ENCODE measurements at places on chromosomes 7 and 10. TPM values are rescaled to one million over a fixed set of nuclear protein-coding genes. Genes with fewer than 3 reads are reported as not detected.

Gene ASAH2
- 2.4 TPM for total RNA-seq

Gene STOX1
- 0.12 TPM for total RNA-seq

Gene HPSE2
- not detected for total RNA-seq

Gene ICA1
- 8.0 TPM for total RNA-seq

Gene FAM25G
- total RNA-seq: not detected

Gene EPHB6
- total RNA-seq: 15.7 TPM

Gene CCL24
- not detected for total RNA-seq

Gene KAZALD1
- 9.6 TPM for total RNA-seq

DNA sequence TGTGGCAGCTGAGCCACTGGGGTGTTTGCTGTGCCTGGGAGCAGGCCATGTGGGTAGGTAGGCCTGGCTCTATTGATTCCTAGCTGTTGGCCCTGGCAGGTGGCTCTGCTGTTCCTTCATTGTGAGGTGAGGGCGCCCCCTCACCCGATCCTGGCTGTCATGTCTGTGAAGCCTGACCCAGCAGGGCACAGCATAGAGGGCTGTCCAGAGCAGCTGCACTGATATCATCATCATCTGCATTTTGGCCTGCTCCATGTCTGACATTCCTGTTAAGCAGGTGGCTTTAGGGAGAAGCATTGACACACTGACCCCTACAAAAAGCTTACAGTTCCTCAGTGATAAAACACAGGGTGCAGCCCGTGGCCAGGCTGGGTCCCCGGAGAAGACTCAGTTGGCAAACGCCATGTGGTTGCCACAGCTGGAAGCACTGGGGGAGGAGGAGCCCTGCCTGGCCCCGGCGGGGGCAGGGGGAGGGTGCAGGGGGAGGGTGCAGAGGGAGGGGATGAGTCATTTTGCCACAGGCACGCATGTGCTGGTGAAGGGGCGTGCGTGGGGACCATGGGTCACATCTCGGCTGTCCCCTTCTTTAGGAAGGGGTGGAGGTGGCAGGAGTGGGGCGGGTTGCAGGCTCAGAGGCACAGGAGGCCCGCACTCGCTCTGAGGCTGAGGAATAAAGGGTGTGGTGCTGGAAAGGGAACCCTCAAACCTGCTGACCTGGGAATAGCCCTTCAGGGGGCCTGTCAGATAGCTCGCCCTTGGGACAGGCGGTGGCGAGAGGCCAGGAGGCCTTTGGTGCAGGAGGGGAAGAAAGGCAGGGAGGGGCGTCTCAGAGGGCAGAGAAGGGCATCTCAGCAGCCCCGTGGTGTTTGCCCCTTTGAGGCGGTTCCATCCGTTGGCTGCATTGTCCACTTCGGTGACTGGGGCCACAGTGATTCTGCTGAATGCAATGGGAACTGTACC is 31.6 kb downstream of the IKZF1 start:
- H3K4me1 ChIP-seq: no peaks in the 10 kb centered on the region
- no peak overlapping the region for H3K4me3 ChIP-seq
- no peaks in the 10 kb centered on the region for H3K36me3 ChIP-seq
- no peaks in the 10 kb centered on the region for H3K27me3 ChIP-seq

- DNase-seq: no peak
- no peak overlapping the region for H3K4me3 ChIP-seq
- H3K36me3 ChIP-seq: no peaks in the 10 kb centered on the region
- no peaks in the 10 kb centered on the region for H3K27me3 ChIP-seq
These were observed 101.7 kb downstream of the MGMT start for GRCh38 chr10:129568583-129569344.

DNA sequence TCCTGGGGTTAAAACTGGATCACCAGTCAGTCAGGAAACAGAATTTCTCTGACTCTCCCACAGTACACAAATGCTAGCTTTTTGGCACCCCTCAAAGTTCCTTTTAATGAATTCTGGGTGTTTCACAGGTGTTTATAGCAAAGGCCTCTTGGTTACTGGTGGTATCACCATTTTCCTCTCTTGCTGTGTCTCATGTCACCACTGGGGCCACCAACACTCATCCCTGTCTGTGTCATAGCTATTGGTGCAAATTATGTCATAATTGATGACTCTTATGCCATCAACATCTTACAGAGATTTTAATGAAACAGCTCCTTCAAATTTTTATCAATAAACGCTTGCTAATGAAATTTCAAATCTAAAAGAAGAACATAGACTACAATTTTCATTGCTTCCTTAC is 27.7 kb upstream of the OSBPL3 start:
- DNase-seq: no peak
- no peak overlapping the region for H3K27ac ChIP-seq
- no peaks in the 10 kb centered on the region for H3K36me3 ChIP-seq
- H3K4me3 ChIP-seq: no peak overlapping the region
- no peaks in the 10 kb centered on the region for H3K27me3 ChIP-seq

GRCh38 chr7:106643216-106644000 is 17.6 kb downstream of the CCDC71L start:
- no peak overlapping the region for H3K4me3 ChIP-seq
- no peak for DNase-seq
- H3K36me3 ChIP-seq: no peaks in the 10 kb centered on the region
- H3K27ac ChIP-seq: no peak overlapping the region
- H3K27me3 ChIP-seq: no peaks in the 10 kb centered on the region
- no peaks in the 10 kb centered on the region for H3K4me1 ChIP-seq

DNA sequence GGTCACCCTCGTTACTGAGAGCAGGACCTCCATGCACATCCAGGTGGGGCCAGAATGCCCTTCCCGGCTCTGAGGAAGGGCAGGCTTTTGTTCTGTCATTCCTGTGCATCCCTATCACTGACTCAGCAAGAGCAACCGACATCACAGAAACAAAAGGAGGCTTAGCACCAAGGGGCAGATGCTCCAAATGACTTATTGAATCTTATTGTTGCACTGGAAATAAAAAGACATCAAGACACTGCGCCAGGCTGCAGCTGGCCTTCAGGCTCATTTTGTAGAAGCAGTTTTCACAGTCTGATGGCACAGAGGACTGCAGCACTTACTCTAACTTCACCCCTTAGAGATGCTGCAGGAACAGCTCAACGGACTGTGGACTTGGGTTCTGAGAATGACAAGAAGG is 126.4 kb downstream of the PAXIP1 start:
- H3K27me3 ChIP-seq: peaks cover 2% of the 10 kb centered on the region
- no peaks in the 10 kb centered on the region for H3K36me3 ChIP-seq
- no peak overlapping the region for H3K27ac ChIP-seq

DNA sequence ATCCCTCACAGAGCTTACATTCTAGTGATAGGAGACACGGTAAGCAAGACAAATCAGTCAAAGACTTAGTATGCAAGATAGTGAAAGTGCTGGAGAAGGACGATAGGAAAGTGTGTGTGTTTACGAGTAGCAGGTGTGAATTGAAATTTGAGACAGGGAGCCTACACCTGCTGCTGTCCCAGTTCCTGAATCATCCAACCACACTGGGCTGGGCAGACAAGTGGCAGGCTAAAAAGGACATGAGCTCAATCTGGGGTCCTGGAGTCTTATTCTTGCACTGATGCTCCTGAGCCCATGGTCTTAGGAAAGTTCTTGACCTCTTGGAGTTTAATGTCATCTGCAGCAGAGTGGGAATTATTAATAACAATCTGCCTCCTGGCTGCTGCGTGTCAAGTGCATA is 16.2 kb downstream of the RBP3 start:
- H3K4me1 ChIP-seq: no peaks in the 10 kb centered on the region
- H3K36me3 ChIP-seq: no peaks in the 10 kb centered on the region
- DNase-seq: no peak

GRCh38 chr10:78357141-78358063 is 323.7 kb downstream of the RPS24 start:
- H3K27ac ChIP-seq: no peak overlapping the region
- no peak for DNase-seq
- no peaks in the 10 kb centered on the region for H3K36me3 ChIP-seq
- H3K27me3 ChIP-seq: peaks cover 16% of the 10 kb centered on the region

DNA sequence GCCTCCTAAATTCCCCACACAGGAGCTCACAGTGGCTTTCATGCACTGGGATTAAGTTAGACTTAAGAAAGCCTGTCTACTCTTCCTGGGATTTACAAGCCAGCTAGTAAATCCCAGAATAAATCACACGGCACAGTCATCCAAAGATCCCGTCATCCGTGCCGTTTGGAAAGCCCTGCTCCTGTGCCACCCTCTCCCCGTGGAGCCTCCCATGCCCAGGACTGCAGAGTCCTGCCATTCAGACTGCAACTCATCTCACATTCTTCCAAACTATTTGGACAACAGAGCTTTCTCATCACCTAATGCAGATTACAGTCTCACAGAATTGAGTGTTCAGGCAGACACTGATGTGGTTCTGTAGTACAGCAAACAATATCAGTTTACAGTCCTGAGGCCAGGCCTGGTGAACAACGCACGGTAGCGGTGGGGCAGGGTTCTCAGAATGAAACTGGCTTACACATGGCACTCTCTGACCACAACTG is 166.5 kb downstream of the EGFR start:
- DNase-seq: no peak
- H3K36me3 ChIP-seq: peaks cover 31% of the 10 kb centered on the region
- H3K4me3 ChIP-seq: no peak overlapping the region

DNA sequence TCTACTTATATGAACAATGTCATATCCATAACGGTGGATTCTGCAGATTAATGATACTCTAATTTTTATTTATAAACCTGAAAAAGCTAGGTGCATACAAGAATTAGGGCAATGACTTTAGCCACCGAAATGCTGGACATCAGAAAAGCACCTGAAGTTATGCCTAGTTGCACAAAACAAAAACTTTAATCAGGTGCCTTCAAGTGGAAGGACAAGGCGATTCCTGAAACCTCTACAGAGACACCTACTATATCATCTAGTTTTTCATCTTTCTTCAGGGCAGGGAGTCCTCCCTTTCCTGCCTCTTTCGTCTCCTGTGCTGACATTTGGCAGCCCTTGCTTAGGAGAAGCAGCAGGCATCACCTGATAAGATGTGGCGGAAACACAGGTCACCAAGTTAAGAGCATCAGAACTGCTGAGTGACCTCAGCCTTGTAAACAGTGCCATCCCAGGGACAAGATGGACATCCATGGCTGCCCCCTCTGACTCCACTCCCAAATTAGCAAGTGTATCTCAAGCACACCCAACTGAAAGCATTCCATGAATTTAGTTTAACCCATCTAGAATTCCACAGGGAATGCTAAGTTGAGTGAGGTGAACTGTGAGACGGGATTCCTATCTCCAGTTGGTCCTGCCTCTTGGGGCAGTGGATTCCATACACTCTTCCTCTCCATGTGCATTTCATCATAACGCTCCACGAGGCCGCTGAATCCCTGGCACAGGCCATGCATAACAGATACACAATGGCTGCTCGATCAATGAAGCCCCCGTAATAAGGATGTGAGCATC is 5.8 kb downstream of the ITPRIP start:
- H3K4me1 ChIP-seq: peaks cover 87% of the 10 kb centered on the region
- H3K36me3 ChIP-seq: peaks cover 5% of the 10 kb centered on the region
- DNase-seq: no peak
- H3K27me3 ChIP-seq: no peaks in the 10 kb centered on the region
- peak overlapping the region; percentile 99 for H3K27ac ChIP-seq
- no peak overlapping the region for H3K4me3 ChIP-seq

DNA sequence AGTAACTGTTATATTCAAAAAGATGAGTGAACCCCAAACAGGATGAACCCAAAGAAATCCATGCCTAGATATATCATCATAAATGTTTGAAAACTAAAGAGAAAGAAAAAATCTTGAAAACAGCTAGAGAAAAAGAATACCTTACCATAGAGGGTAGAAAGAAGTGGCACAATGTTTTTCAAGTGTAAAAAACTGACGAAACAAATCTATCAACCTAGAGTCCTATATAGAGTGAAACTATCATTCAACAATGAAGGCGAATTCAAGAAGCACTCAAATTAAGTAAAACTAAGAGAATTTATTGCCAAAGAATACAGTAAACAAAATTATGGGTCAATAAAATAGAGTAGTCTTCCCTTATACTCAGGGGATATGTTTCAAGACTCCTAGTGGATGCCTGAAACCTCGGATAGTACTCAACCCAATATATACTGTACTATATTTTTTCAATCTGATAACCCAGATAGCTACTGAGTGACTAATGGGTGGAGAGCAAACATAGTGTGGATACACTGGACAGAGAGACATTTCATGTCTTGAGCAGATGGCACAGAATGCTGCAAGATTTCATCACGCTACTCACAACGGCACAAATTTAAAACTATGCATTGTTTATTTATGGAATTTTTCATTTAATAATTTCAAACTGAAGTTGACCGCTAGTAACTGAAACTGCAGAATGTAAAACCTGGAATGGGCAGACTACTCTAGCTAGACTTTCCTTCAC is 52.6 kb upstream of the TMEM106B start:
- no peaks in the 10 kb centered on the region for H3K27me3 ChIP-seq
- peak; percentile 49 for DNase-seq
- H3K27ac ChIP-seq: no peak overlapping the region
- H3K36me3 ChIP-seq: no peaks in the 10 kb centered on the region

GRCh38 chr7:28104811-28105210 is 75.8 kb downstream of the JAZF1 start:
- peaks cover 12% of the 10 kb centered on the region for H3K4me1 ChIP-seq
- no peak overlapping the region for H3K27ac ChIP-seq
- H3K36me3 ChIP-seq: no peaks in the 10 kb centered on the region
- DNase-seq: no peak
- no peaks in the 10 kb centered on the region for H3K27me3 ChIP-seq

- H3K36me3 ChIP-seq: no peaks in the 10 kb centered on the region
- H3K4me3 ChIP-seq: no peak overlapping the region
- H3K27ac ChIP-seq: no peak overlapping the region
- H3K27me3 ChIP-seq: no peaks in the 10 kb centered on the region
These were observed 447.8 kb upstream of the FZD8 start for GRCh38 chr10:36089790-36090440.

GRCh38 chr10:11560076-11560709 is 51.3 kb downstream of the USP6NL start:
- no peaks in the 10 kb centered on the region for H3K36me3 ChIP-seq
- no peak overlapping the region for H3K27ac ChIP-seq
- no peaks in the 10 kb centered on the region for H3K27me3 ChIP-seq
- H3K4me3 ChIP-seq: no peak overlapping the region
- DNase-seq: no peak

- H3K36me3 ChIP-seq: peaks cover 7% of the 10 kb centered on the region
- no peaks in the 10 kb centered on the region for H3K27me3 ChIP-seq
- DNase-seq: no peak
- no peak overlapping the region for H3K4me3 ChIP-seq
These were observed 149.2 kb downstream of the CCSER2 start for GRCh38 chr10:84477398-84478128.

- no peaks in the 10 kb centered on the region for H3K36me3 ChIP-seq
- no peak overlapping the region for H3K27ac ChIP-seq
- no peak overlapping the region for H3K4me3 ChIP-seq
These were observed 15.4 kb upstream of the FZD9 start for GRCh38 chr7:73418113-73418703.

DNA sequence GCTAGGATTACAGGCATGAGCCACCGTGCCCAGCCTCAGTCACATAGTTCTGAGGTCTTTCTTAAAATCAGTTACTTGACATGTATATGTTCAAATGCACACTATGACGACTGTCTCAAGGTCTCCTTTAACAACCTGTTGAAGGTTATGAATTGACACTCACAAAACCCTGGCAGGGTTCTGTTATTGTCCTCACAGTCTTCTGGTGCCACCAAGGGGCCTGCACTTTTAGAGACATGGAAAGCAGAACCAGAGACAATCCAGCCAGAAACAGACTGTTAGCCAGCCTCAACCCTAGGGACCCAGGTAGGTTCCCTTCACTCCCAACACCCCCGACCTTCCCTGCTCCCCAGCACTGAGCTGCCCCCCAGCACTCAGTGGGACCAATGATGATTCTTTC is 26.4 kb downstream of the TEX36 start:
- H3K27me3 ChIP-seq: no peaks in the 10 kb centered on the region
- H3K4me1 ChIP-seq: peaks cover under 1% of the 10 kb centered on the region
- H3K36me3 ChIP-seq: no peaks in the 10 kb centered on the region
- no peak for DNase-seq
- H3K4me3 ChIP-seq: no peak overlapping the region

Data from astrocyte (in vitro differentiated cells and primary cell).